ENCODE measurements at places on chromosomes 2 and 18.

GRCh38 chr18:44181951-44182747 is 498.5 kb upstream of the SETBP1 start:
- DNase-seq, result no peak

GRCh38 chr18:8962192-8962779 is 140.2 kb upstream of the NDUFV2 start:
- DNase-seq, result no peak

DNA sequence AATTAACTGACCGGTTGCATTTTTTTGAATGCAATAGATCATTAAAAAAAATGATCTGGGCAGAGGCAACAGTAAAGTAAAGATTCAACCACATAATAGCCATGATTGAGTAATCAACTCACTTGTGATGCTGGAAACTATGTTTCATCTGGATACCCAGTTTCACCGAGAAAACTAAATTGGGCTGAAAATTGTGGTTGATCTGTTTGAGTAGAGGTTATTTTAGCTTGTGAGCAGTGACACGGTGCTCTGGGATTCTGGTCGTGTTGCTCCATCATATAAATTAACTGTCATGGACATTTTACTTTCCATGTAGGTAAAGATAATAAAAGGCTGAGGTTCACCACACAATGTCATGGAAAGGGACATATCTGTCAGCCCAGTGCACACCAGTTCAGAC is 58.7 kb downstream of the CD226 start:
- no peak for DNase-seq

- no peak for DNase-seq
These were observed 113.6 kb downstream of the ALPK2 start for GRCh38 chr18:58515175-58515775.

DNA sequence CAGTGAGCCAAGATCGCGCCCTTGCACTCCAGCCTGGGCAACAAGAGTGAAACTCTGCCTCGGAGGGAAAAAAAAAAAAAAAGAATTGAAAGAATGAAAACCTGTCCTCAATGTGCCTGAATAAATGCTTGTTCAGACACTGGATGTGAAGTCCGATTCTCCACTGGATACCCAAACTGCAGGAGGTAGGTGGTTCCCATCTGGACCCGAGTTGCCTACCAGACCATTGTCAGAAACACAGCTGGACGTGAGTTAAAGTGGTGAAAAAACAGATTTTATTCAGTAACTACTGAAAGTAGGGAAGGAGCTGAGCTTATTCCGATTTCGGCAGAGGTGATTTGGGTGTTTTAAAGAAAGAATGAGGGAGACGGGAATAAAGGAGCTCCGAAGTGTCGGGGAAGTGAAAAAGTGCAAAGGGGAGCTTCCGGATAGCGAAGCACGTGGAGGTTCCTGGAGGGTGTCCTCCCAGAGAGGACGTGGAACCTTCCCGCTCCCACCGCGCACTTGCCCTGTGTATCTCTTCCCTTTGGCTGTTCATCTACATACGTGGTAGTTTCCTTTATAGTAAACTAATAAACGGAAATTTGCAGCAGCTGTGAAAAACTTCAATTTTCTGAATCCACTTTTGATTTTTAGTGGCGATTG is 10.4 kb upstream of the ZDBF2 start:
- no peak for DNase-seq

DNA sequence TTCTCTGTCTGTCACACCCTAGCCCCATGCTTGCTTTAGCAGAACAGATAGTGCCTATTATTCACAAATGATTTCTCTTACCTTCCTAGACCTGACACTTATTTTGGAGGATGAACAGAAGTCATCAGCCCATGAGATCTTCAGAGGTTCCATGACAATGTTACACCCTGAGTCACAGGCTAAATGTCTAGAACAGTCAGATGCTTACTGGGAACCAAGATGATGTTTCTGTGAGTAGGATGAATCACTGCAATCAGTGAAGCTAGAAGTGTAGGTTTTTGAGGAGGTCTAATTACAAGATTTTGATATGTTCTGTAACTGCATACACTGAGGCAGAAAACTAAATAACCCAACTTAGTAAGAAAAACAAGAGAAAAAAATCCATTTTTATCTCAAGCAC is 123.0 kb upstream of the THUMPD2 start:
- DNase-seq, result no peak

- DNase-seq, result no peak
These were observed 143.2 kb upstream of the KYNU start for GRCh38 chr2:142734231-142734630.

DNA sequence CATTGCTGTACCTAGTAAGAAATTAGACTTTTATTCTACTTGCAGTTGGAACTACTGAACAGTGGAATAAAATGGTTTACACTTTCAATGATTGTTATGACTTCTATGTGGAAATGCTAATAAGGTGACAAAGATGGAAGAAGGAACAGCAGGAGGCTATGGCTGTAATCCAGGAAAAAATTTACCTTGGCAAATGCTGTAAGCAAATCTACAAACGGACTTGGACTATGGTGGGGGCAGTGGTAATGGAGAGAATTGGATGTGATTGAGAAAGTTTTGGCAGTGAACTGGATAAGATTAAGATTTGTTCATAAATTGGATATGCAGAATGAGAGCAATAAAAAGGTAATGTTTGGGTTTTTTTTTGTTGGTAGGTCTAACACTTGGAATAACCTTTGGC is 111.0 kb upstream of the ERBB4 start:
- DNase-seq, result no peak

DNA sequence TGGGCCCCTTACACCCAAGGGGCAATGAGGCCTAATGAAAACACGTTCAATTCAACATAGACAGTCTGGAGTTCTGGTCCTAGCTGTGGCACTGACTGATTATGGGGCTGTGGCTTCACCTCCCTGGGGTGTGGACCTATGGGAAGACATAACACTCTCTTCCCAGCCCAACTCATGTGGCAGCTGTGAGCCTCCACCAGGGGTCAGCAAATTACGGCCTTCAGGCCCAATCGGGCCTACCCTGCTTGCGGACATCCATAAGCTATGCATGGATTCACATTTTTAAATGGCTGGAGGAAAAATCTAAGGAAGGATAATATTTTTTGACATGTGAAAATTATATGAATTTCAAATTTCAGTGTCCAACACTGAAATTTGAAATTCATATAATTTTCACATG is 101.3 kb downstream of the LOXHD1 start:
- no peak for DNase-seq

DNA sequence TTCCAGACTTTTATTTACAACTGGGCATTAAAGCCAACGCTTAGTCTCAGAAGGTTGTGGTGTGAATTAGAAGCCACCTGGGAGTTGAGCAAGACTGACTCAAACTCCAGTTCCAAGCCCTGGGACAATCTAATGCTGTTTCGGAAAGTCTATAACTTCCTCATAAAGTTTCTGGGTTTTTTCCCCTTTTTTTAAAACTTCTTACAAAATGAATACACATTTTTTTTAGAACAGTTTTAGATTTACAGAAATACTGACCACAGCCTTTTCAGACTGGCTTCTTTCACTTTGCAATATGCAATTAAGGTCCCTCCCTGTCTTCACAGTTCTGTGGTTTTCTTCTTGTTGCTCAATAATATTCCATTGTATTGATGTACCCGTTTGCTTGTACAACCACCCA is 115.9 kb upstream of the TWIST2 start:
- DNase-seq, result no peak

GRCh38 chr2:143356736-143357446 is 227.7 kb downstream of the ARHGAP15 start:
- no peak for DNase-seq

GRCh38 chr2:98869870-98870269 is 66.2 kb downstream of the CRACDL start:
- DNase-seq, result no peak

- no peak for DNase-seq
These were observed 53.4 kb upstream of the ORC2 start for GRCh38 chr2:201016859-201017258.

DNA sequence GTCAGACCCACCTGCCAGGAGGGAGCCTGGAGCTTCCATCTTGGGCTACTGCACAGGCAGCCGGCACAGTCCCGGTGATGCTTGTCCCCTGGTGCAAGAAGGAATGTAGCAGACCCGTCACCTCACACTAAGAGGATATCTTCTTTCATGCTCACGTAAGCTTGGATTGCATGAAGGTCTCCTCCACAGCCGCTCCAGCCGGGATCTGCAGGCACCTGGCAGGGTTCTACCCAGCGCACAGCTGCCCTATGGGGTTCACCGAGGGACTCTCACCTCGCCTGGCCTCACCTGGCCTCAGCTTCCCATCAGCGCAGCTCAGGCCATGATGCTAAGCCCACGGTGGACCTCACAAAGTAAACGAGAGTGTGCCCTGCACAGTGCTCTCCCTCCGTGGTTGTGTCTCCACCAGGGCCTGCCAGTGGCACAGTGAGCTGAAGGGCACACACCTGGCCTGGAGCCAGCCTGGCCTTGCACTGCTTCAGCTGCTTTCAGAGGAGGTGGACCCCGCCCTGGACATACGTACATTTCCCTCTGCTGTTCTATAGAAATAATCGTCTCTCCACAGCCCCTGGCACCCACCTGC is 239.1 kb downstream of the SEPTIN10 start:
- no peak for DNase-seq

- DNase-seq, result no peak
These were observed 18.0 kb upstream of the SOS1 start for GRCh38 chr2:39138837-39139211.

DNA sequence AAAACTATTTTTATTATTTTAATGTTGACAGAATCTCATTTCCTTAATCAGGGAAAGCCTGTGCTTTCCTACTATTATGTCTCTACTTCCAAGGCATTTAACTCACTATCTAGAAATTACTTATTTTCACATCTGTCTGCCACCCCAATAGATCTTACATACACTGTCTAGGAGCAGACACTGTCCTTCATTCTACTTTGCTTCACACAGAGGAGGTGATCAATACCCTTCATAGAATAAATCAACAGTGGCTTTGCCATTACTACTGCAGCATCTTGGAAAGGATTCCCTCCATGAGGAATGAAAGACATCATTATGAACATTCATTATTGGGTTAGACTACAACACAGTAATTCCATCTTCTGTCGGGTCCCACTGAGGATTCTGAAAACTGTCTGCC is 31.7 kb downstream of the CDH20 start:
- DNase-seq, result no peak
